ENCODE measurements at places on chromosomes 5 and 9. TPM values are rescaled to one million over a fixed set of nuclear protein-coding genes. Genes with fewer than 3 reads are reported as not detected.

Gene EGR1
- 152 TPM for polyA plus RNA-seq

Gene LCN10
- polyA plus RNA-seq, result 5.6 TPM

Gene STC2
- polyA plus RNA-seq, result 5.3 TPM

Gene NR6A1
- 0.68 TPM for polyA plus RNA-seq

Gene C5orf34
- 2.6 TPM for polyA plus RNA-seq

Gene EFNA5
- 4.7 TPM for polyA plus RNA-seq

Gene F2RL2
- 0.25 TPM for polyA plus RNA-seq

GRCh38 chr9:19231126-19231903 lies 822 bp downstream of the DENND4C start:
- peak; percentile 40 for DNase-seq

DNA sequence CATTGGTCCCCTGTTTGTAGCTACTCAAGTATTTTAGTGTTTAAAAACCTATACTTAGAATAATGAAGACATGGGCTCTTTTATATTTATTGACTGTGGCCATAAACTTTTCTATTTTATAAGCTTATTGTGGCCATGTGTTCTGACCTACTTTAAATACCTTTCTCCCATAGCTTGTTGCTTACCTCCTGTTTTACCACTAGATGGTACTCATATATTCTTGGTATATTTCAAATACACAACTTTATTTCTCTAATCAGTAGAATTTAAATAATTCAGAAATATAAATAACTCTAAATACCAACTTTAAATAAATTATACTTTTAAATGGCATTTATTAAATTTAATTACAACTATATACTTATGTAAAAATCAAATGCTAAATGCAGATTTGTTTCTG lies 498.0 kb downstream of the PRDM9 start:
- no peak for DNase-seq

GRCh38 chr5:128770907-128771306 lies 194.4 kb upstream of the SLC27A6 start:
- DNase-seq, result no peak

DNA sequence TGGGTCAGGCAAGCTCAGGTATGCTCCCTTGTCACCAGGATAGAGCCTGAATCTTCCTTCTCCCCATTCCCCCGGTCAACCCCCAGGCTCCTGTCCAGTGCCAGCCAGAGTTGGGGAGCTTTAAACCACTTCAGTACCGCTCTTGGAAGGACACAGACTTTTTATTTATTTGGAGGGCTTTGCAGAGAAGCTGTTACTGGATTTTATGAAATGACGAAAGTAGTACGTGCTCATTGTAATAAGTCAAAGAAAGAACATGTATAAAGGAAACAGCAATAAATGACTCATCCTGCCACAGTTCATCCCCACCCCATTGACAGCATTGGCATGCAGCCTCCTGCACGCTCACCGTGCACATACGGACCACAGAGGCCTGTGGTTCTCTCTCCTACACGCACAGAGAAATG lies 230.3 kb downstream of the AUH start:
- no peak for DNase-seq

GRCh38 chr5:84885485-84886258 lies 501.0 kb upstream of the EDIL3 start:
- DNase-seq, result no peak

- no peak for DNase-seq
These were observed 649.9 kb downstream of the IRX1 start for GRCh38 chr5:4245511-4245910.

- DNase-seq, result no peak
These were observed 55.0 kb downstream of the MEF2C start for GRCh38 chr5:88827997-88828396.

- DNase-seq, result no peak
These were observed 253.6 kb downstream of the MAST4 start for GRCh38 chr5:66849803-66850202.

DNA sequence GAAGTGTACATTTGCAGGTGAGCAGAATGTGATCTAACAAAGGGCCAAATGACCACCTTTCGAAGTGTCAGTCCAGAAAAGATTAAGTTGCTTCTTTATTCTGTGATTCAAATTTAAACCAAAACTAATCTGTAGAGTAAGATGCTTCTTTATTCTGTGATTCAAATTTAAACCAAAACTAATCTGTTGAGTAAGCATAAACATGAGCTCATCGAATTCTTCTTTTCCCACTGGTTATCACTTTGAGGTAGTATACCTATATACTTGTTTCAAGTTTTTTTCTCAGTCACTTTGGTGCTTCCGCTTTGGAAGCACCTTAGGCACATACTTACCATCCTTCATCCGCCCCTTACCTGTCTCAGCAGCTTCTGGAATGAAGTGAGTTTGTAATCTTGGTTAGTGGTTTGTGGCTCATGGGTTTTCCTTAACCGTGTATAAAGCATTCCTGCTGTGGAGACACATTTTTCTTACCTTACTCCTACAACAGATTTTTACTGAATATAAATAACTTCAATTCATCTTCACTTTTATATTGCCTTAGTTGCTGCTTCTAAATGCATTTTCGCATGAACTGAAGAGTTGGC lies 40.7 kb upstream of the CTXN3 start:
- no peak for DNase-seq
